HCT116 (cell line): ENCODE measurements at places on chromosomes 1 and 21. TPM values are rescaled to one million over a fixed set of nuclear protein-coding genes. Genes with fewer than 3 reads are reported as not detected.

GJA9 gene
- not detected for total RNA-seq

ATAD3B gene
- 62.9 TPM for total RNA-seq

MROH7 gene
- 1.1 TPM for total RNA-seq

PARP1 gene
- total RNA-seq = 213 TPM

C4BPB gene
- not detected for total RNA-seq

CDK11A gene
- 61.0 TPM for total RNA-seq

DNA sequence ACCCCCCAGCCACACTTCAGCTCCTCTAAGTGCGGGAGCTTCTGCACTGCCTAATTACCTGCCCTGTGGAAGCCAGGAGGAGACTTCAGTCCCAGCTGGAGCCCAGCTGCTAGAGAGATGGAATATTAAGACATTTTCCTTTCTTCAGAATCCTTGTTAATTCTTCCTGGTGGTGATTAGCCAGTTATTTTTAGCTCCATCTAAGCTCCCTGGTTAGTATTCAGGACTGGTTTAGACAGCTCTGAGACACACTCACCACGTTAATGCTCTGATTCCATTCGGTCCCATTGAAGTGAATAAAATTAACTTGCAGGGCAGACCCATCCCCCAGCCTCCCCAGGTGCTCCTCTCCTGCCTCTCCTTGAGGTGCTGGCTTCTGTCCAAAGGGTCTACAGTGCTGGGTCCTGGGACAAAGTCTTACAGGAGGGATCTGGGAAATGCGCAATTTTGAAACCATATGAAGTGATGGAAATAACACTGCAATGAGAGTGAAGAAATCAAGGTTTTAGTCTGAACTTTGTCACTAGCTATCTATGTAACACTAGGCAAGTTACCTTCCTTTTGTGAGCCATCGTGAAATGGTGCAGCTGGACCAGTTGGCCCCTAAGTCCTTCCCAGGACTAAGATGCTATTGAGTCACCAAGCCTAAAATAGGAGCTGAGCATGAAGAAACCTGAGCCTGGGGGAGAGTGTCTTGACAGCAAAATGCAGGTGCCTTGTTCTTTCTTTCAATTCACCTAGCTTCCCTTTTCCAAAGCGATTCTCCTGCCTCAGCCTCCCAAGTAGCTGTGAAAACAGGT, 117.4 kb upstream of the ATP1A1 start:
- H3K36me3 ChIP-seq = no peaks in the 10 kb centered on the region
- H3K27ac ChIP-seq = no peak overlapping the region
- DNase-seq = no peak
- H3K4me1 ChIP-seq = no peaks in the 10 kb centered on the region
- H3K27me3 ChIP-seq = no peaks in the 10 kb centered on the region; the same call in 1 of the 2 replicates
- no peak overlapping the region for H3K4me3 ChIP-seq

DNA sequence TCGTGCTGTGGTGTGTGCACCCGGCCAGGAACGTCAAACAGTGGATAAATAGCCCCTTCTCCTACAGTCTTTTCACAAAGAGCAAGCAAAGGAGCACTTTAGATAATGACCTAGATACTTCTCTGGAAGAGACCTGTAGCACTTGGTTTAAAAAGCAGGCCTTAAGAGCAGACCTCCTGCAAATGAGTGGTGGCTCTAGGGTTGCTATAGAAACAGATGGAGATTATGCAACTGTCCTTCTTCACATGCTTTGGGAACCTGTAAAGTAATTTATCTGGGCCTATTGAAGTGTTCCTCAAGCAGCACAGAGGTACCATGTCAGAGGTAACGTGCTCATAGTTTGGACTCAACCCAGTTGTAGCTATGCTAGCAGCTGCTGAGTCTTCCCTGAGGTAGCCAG, 208.2 kb upstream of the KIAA0040 start:
- H3K4me1 ChIP-seq = no peaks in the 10 kb centered on the region
- no peak for DNase-seq
- H3K27me3 ChIP-seq = peaks cover 46% of the 10 kb centered on the region
- H3K36me3 ChIP-seq = no peaks in the 10 kb centered on the region
- no peak overlapping the region for H3K27ac ChIP-seq

GRCh38 chr1:16625497-16626408, 12.4 kb upstream of the NBPF1 start:
- peaks cover 17% of the 10 kb centered on the region for H3K36me3 ChIP-seq
- DNase-seq = no peak
- peaks cover 8% of the 10 kb centered on the region for H3K4me1 ChIP-seq

- H3K27me3 ChIP-seq = no peaks in the 10 kb centered on the region
- no peak for DNase-seq
- H3K27ac ChIP-seq = no peak overlapping the region
- H3K4me3 ChIP-seq = no peak overlapping the region
- H3K36me3 ChIP-seq = peaks cover 6% of the 10 kb centered on the region; the same call in 1 of the 2 replicates
Measured at GRCh38 chr1:169884634-169885033, 9.1 kb downstream of the SCYL3 start.

DNA sequence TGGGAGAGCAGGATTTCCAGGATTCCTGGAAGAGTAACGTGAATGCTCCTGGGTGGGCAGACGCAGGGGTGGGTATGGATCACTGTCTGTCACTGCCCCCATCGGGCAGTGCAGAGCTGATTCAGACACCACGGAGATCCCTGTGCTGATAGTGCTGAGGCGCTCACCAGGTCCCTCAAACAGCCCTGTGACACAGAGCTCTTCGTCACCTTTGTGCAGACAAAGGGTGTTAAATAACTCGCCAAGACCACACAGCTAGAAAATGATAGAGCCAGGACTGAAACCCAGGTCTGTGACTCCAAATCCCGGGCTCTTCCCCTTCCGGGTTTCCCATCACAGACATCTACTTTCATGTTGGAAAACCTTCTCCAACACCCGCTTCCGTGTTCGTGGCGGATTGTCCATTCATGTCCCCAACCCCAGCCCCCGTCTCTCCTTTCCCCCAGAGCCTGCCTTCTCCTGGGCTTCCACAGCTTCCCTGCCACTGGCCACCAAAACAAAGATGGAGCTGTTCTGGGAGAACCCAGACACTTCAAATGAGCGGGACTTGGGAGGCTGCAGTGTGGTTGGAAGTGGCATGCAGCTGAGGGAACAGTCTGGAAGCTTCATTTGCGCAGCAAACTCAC, 2.6 kb downstream of the EFHD2 start:
- no peak overlapping the region for H3K27ac ChIP-seq
- DNase-seq = no peak
- H3K36me3 ChIP-seq = peaks cover 19% of the 10 kb centered on the region; the same call in 1 of the 2 replicates
- peaks cover 78% of the 10 kb centered on the region for H3K4me1 ChIP-seq
- no peaks in the 10 kb centered on the region for H3K27me3 ChIP-seq
- no peak overlapping the region for H3K4me3 ChIP-seq

- no peaks in the 10 kb centered on the region for H3K36me3 ChIP-seq
- H3K4me1 ChIP-seq = no peaks in the 10 kb centered on the region
- no peak for DNase-seq
- 0 out of 2 replicates have a peak, but pooled peaks cover 7% of the 10 kb centered on the region for H3K27me3 ChIP-seq
Measured at GRCh38 chr1:245571815-245572294, 417.1 kb downstream of the KIF26B start.

DNA sequence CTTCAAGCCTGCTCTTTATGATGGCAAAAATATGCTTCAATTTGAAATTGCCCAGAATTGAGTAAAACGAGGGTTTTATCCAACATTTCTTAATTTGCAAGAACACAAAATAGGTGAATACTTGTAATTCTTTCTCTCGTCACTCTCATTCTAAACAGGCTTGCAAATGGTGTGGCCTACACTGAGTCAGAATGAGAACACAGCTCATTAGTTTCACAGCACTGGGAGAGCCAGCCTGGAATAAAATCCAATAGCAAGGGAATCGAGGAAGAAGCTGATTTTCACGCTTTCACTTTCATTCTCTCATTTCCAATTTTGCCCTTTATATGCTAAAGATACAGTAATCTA, 537.5 kb downstream of the LTN1 start:
- no peak overlapping the region for H3K4me3 ChIP-seq
- H3K36me3 ChIP-seq = no peaks in the 10 kb centered on the region
- DNase-seq = no peak
- H3K27ac ChIP-seq = no peak overlapping the region

- no peak for DNase-seq
- no peaks in the 10 kb centered on the region for H3K4me1 ChIP-seq
- H3K27ac ChIP-seq = no peak overlapping the region
- H3K27me3 ChIP-seq = no peaks in the 10 kb centered on the region
- H3K36me3 ChIP-seq = no peaks in the 10 kb centered on the region
Measured at GRCh38 chr1:45442272-45442671, 48.7 kb downstream of the TESK2 start.

- peaks cover 39% of the 10 kb centered on the region for H3K4me1 ChIP-seq
- H3K4me3 ChIP-seq = no peak overlapping the region
- H3K36me3 ChIP-seq = no peaks in the 10 kb centered on the region
- no peaks in the 10 kb centered on the region for H3K27me3 ChIP-seq
- no peak for DNase-seq
Measured at GRCh38 chr1:66275083-66275482, 258.9 kb upstream of the SGIP1 start.

DNA sequence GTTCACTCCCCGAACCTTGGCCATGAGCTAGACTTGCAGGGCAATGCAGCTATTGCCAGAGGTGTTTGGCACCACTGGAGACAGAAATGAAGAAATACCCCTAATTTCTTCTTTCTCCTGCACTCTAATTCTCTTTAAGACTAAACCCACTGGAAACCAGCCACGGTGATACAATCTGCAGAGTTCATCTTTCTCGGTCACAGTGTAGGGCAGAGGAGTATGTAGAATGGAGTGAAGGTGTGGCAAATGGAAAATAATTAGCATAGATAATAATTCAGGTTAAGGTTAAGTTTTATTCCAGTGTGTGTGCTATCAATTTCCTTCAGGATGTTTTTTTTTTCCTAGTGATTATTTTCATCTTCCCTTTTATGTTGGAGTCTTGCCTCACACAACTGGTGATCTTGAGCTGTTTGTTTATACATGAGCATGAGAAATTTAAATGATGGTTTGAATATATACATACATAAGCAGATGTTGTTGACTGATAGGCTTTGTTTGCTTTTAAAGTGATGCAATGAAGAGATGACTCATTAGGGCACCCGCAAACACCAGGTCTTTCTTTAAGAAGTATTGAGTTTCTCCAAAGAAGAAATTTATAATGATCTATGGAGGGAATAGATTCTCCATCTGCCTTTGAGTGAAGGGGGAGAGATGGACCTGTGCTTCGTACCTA, 81.9 kb downstream of the SPATA17 start:
- no peaks in the 10 kb centered on the region for H3K4me1 ChIP-seq
- no peak overlapping the region for H3K27ac ChIP-seq
- no peaks in the 10 kb centered on the region for H3K27me3 ChIP-seq
